ENCODE measurements at places on chromosomes 12 and 14. TPM values are rescaled to one million over a fixed set of nuclear protein-coding genes. Genes with fewer than 3 reads are reported as not detected.
A peak's percentile ranks its signal among the peaks of the same experiment; 100 is the strongest.

- no peaks in the 10 kb centered on the region for H3K27me3 ChIP-seq
- peaks cover 3% of the 10 kb centered on the region for H3K4me1 ChIP-seq
- no peak overlapping the region for H3K4me3 ChIP-seq
- peaks cover 65% of the 10 kb centered on the region for H3K36me3 ChIP-seq
- H3K27ac ChIP-seq: no peak overlapping the region
Measured at GRCh38 chr14:101982621-101983020, 18.2 kb downstream of the DYNC1H1 start.

MUCL1 gene
- not detected for total RNA-seq

DNA sequence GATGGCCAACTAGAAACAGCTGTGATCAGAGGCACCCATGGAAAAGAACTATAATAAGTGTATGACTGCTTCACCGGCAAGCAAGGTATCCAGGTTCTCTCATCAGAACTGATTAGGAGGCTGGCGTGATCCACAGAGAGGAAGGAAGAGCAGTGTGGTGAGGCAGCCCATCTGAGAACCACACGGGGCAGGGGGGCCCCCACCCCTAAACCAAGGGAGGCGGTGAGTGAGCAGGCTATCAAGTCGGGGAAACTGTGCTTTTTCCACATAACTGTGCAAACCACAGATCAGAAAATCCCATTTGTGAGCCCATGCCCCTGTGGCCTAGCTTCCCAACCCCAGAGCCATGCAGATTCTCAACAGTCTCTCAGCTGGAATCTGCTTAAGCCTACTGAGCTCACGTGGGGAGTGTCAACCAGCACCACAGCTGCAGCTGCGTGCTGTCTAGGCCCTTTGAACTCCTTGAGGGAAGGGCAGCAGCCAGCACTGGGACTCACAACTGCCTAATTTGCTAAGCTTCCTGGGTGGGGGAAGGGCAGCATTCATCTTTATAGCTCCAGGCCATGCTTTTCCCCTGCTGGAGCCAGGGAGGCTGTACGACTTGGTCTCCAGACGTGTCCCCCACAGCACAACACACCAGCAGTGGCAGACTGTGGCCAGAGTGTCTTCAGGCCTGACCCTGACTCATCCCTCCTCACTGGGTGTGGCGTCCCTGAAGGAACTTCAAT lies 444.4 kb upstream of the ATP2B1 start:
- H3K4me1 ChIP-seq: no peaks in the 10 kb centered on the region
- no peak for DNase-seq
- H3K4me3 ChIP-seq: no peak overlapping the region
- H3K27me3 ChIP-seq: no peaks in the 10 kb centered on the region
- no peaks in the 10 kb centered on the region for H3K36me3 ChIP-seq

GRCh38 chr12:31390991-31391390 lies 65.0 kb upstream of the SINHCAF start:
- no peak overlapping the region for H3K27ac ChIP-seq
- peaks cover 8% of the 10 kb centered on the region for H3K36me3 ChIP-seq
- H3K4me3 ChIP-seq: no peak overlapping the region
- no peaks in the 10 kb centered on the region for H3K27me3 ChIP-seq

DNA sequence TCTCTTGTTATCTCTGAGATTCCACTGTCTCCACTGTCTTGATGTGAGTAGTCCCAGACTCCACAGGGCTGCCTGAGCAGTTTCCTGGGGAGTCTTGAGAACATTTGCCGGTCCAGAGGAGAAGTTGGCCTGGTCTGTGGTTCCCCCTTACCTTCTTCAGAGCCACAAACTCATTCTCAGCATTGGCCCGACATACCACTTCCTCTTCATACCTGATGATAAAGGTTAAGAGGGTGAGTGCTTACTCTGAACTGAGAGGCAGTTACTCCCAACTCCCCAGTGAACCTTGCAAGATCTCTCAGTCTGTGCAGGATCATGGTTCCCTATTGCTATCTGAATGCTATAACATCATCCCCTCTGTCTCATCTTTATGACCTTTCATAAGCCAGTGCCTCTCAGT lies 2.6 kb downstream of the KRT84 start:
- H3K4me3 ChIP-seq: no peak overlapping the region
- H3K27me3 ChIP-seq: no peaks in the 10 kb centered on the region
- H3K27ac ChIP-seq: no peak overlapping the region
- no peaks in the 10 kb centered on the region for H3K36me3 ChIP-seq
- DNase-seq: no peak

OR6C3 gene
- not detected for total RNA-seq

SDR9C7 gene
- not detected for total RNA-seq

DNA sequence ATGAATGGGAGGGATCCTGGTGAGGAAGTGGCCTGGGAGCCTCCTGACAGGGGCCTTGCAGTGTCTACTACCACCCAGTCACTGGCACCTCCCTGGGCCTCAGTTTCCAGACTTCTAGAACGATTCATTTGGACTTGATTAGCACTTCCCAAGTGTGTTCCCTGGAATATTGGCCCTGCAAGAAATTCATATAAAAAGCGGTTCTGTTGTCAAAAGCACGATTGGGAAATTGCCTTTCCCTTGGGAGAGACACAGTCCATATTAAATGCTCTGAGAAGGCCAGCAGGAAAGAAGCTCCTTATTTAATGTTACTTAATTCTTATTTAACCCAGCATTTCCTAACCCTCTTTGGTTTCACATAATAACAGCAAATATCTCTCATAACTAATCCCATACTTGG lies 61.9 kb downstream of the DRAM1 start:
- DNase-seq: no peak
- no peaks in the 10 kb centered on the region for H3K4me1 ChIP-seq
- no peak overlapping the region for H3K4me3 ChIP-seq
- H3K27ac ChIP-seq: no peak overlapping the region
- no peaks in the 10 kb centered on the region for H3K27me3 ChIP-seq

- peaks cover under 1% of the 10 kb centered on the region for H3K4me1 ChIP-seq
- H3K36me3 ChIP-seq: no peaks in the 10 kb centered on the region
- H3K27ac ChIP-seq: no peak overlapping the region
- DNase-seq: no peak
- no peak overlapping the region for H3K4me3 ChIP-seq
Measured at GRCh38 chr12:123054371-123054770, 73.9 kb downstream of the ARL6IP4 start.

RTL1 gene
- total RNA-seq: not detected

ARHGEF25 gene
- 47.8 TPM for total RNA-seq

IL26 gene
- not detected for total RNA-seq

DNA sequence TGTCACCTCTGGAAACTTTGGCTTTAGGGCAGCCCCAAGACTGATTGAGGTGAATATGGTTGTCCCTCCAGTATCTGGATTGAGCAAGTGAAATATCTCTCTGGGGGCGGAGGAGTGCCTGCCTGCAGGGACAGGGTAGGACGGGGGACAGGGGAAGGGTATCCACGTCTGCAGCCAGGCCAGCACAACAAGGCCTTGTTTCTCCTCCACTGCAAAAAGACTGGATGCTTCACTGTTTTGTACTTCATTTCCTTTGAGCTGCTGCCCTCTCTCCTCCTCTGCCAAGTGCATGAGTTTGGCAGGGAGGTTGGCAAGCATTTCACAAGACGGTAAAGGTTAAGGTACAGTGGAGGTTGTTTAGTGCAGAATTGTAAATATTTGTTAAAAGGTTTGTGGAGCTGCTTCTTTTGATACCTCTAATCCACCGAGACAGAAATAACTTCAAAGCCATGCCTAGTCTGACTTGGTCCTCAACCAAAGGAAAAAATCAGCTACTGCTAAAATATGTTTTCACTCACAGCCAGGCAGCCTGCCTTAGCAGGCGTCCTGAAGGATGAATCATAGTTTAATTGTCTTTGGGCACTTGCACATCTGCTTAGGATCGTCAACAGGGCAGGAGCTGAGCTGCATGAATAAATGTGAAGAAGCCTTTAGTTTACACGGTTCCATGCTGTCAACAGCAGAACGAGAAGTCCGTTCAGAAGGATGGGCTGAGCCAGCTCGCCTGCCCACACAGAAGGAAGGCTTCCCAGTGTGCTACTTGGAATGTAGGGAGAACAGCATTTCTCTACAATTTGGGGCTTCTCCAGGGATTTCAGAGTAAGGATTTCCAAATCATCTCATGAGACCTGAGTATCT lies 269.7 kb downstream of the TTC6 start:
- DNase-seq: no peak
- no peaks in the 10 kb centered on the region for H3K27me3 ChIP-seq
- no peaks in the 10 kb centered on the region for H3K4me1 ChIP-seq
- H3K36me3 ChIP-seq: no peaks in the 10 kb centered on the region

DNA sequence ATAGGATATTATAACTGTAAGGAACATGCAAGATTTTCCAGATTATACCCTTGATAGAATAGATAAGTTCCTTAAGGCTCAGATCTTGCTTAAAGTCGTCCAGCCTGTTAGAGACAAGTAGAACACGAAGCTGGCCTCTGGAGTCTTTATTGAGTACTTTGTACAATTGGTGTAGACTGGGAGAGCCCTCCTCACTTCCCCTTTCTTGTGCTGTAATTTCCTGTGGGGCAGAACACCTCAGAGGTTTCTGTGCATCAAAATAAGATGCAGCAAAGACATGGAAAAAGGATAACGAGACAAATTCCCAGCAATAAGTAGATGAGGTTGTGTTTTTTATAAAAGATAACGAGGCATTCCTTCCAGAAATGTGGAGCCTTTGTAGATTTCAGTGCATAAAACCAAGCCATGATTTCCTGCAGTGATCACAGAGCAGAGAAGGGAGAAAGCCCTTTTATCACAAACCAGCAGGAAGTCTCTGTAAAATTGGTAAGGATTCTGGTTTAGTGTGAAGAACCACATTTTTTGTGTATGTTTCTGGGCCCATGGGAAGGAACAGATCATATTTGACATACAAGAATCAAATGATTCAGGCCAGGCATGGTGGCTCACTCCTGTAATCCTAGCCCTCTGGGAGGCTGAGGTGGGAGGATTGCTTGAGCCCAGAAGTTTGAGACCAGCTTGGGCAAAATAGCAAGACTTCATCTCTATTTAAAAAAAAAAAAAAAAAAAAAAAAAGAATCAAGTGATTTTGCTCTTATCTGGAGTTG lies 18.0 kb downstream of the GPRC5A start:
- peaks cover 4% of the 10 kb centered on the region for H3K4me1 ChIP-seq
- H3K4me3 ChIP-seq: peak overlapping the region; percentile 26
- no peak for DNase-seq
- H3K27ac ChIP-seq: peak overlapping the region; percentile 64

DNA sequence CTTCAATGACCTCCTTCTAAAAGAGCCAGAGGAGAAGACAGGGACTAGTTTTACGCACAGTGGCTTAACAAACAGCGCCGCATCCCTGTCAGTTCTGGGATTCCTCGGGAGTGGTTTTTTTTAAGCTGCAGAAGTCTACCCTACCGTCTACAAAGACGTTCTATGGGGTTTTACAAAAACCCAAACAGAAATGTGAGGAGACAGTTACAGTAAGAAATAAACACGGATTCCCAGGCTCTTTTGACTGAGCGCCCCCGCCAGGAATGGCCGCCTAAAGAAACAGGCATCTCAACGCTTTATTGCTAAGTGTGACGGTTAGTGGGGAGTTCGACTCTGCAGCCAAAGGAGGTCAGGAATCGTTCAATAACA lies 484 bp downstream of the ALKBH1 start:
- H3K4me3 ChIP-seq: peak overlapping the region; percentile 88
- peaks cover 38% of the 10 kb centered on the region for H3K36me3 ChIP-seq
- H3K27ac ChIP-seq: peak overlapping the region; percentile 13
- no peak for DNase-seq

DNA sequence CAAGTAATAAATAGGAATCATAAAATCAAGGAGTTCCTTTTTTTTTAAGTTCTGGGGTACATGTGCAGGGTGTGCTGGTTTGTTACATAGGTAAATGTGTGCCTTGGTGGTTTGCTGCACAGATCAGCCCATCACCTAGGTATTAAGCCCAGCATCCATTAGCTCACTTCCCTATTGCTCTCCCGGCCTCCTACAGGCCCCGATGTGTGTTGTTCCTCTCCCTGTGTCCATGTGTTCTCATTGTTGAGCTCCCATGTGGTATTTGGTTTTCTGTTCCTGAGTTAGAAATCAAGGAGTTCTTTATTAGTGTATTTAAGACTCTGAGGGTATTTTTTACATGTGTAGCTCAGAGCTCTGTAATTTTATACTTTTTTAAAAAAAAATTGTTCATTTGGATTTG lies 86.0 kb downstream of the SCFD1 start:
- no peaks in the 10 kb centered on the region for H3K4me1 ChIP-seq
- no peak for DNase-seq
- no peak overlapping the region for H3K27ac ChIP-seq
- H3K27me3 ChIP-seq: no peaks in the 10 kb centered on the region

GRCh38 chr12:107832441-107832840 lies 57.9 kb downstream of the ASCL4 start:
- no peaks in the 10 kb centered on the region for H3K36me3 ChIP-seq
- no peaks in the 10 kb centered on the region for H3K4me1 ChIP-seq
- DNase-seq: no peak
- H3K4me3 ChIP-seq: no peak overlapping the region
- no peaks in the 10 kb centered on the region for H3K27me3 ChIP-seq
- no peak overlapping the region for H3K27ac ChIP-seq

DNA sequence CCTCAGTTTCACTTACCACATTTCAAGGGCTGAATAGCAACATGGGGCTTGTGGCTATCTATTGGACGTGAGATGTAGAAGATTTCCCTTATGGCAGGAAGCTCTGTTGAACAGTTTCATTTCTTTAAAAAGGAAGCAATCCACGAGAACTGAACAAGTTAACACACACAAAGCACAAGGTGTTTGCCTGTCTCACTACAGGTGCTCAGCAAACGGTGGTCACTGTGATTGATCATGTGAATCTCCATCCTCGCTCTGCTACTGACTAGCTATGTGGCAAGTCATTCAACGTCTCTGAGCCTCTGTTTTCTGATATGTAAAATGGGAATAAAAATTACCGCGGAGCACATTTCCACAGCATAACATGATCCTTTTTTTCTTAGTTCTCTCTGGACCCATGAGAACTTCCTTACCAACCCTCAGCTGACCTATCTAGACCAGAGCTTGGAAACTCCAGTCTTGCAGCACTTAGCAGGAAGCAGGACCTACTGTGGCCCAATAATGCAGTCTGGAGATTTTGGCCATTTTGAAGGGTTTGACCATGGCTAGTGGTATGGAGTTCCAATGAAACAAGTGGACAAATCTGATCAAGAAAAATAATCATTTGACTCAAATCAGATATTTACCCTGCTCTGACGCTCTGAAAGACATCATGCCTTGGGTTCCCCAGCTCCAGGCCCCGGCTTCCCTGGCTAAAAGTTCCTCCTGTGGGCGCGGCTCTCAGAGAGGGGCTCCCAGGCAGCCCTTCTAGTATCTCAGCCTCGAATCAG lies 278.8 kb downstream of the ZFP36L1 start:
- no peak overlapping the region for H3K4me3 ChIP-seq
- no peaks in the 10 kb centered on the region for H3K36me3 ChIP-seq
- peaks cover 45% of the 10 kb centered on the region for H3K4me1 ChIP-seq
- no peak for DNase-seq
- no peaks in the 10 kb centered on the region for H3K27me3 ChIP-seq
- H3K27ac ChIP-seq: no peak overlapping the region

Data from ascending aorta (tissue), 2 donors.